ENCODE measurements at places on chromosomes 16 and 17. TPM values are rescaled to one million over a fixed set of nuclear protein-coding genes. Genes with fewer than 3 reads are reported as not detected.

DNA sequence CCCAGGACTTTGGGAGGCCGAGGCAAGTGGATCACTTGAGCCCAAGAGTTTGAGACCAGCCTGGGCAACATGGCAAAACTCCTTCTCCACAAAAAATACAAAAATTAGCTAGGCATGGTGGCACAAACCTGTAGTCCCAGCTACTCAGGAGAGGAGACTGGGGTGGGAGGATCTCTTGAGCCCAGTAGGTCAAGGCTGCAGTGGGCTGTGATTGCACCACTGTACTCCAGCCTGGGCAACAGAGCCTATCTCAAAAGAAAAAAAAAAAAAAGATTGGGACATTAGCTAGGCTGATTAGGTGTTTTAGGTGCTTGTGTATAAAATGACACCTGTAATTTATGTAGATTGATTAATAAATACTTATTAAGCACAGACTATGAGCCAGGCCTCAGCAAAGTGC lies 10.1 kb downstream of the GFOD2 start:
- DNase-seq, result no peak

The ABI3 gene
- 0.12 TPM for total RNA-seq

DNA sequence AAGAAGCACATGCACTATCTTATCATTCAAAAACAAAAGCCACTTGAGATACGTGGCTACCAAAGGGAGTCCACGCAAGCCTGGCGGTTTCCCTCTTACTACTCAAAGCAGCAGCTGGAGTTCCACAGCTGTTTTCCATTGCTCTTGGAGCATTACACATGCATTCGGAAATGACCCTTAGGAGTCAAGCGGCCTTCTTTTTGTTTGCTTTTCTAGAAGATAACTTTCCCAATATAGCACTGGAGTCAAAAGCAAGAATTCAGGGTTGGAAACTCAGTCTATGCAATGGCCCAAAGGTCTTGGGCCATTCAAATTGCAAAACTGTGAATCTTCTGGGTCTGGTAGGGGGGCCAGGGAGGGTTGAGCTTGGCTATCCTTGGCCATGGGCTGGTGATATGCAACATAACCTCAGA lies 97.8 kb upstream of the MAF start:
- DNase-seq, result no peak

- DNase-seq, result peak; percentile 26
These were observed 30.4 kb downstream of the CCDC182 start for GRCh38 chr17:57714665-57715180.

DNA sequence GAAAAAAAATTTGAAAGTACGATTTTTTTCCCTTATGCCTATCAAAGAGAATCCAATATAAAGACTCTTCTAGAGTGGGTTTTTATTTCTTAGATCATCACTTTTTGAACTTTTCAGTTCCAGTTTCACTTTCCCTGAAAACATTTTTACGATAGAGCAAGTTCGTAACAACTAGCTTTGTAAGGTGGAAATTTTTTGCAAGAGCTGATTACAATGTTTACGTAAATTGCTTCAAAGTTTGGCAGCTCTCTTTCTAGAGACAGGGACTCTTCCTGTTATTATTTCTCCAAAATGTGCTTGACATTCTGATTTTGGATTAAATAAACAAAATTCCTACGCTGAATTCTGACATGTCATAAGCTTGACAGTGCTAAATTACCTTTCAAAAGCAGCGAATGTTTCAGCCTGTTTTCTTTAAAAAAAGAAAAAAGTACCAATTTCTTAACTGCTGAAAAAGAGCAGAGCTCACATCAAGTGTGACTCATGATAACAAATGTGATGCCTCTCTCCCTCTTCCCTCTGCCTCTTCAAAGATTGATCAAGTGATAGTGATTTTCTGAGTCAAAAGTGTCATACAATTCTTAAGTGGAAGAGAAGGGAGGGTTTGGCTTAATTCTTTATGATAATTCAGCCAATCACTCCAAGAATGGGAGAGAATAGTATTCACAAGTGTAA lies 175.2 kb downstream of the KCNJ2 start:
- peak; percentile 25 for DNase-seq
